ENCODE measurements at places on chromosomes 6 and 20.

DNA sequence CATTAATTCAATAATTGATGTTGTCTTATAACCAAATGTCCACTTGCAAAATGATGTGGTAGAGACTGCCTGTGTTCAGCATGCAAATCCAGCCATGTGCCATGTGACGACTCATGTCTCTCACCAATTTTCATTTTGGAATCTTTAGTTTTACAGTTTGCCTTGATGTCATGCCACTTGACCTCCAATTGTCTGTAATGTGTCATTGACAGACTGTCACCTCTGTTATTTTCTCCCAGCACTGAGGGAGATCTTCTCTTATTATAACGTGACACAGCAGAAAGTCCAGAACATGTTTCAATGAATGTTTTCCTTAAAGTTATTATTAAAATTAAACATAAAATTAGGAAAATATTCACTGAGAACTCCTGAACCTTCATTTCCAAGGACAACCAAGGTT lies 56.7 kb downstream of the LAMA4 start:
- DNase-seq = no peak

DNA sequence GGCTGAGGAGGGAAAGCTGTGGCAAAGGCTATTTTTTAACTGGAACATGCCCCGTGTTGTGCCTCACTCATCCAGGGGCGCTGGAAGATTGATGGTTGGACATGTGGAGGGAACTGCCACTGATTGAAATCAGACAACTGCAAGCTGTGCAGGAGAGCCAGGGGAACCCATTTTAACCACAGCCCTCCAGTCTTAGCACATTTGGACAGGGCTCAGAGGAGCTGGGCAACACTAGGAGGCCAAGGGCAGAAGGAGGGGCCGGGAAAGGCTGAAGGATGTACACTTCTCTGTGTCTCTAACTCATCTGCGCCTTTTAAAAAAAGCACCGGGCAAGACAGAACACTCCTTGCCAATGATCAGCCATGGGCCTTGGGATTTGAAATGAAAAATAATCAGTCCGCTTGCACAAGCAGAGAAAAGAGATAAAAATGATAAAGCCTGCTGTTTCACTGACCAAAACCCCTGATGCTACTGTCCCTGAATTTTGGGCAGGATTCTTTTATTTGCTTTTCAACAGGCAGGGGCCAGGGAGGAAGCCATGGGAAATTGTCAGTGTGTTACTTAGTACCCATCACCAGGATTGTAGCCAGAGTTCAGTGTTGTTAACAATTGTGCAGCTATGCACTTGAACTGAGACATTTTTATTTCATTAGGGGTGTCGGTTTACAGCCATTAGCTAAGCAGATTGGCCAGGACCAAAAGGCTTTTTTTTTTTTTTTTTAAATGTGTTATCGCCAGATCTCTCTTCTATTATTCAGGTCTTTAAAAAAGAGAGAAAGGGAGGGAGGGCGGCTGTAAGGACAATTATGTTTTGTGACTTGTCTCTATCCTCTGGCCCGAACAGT lies 109.3 kb upstream of the EYA4 start:
- no peak for DNase-seq

GRCh38 chr6:121482004-121482693 lies 46.7 kb downstream of the GJA1 start:
- peak; percentile 64 for DNase-seq

GRCh38 chr6:75098709-75099108 lies 107.1 kb downstream of the COL12A1 start:
- DNase-seq = peak; percentile 95

DNA sequence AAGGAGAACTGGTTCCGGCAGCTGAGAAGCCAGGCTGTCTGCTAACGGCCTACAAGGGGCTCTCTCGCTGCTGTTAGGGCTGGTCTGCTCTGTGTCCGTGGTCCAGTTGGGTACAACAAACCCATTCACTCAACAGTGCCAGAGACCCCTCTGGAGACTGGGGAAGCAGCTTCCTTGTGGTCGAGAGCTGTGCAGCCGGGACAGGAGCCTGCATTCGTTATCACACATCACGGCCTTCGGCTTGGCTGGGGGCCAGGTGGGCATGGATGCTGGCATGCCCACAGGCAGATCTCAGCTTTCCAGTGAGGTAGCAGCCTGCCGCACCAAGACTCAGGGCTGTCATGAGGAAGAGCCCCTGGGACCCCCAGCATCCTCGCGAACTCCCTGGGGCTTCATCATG lies 124.7 kb downstream of the PREX1 start:
- no peak for DNase-seq

- no peak for DNase-seq
Measured at GRCh38 chr20:16048876-16049275, 524.4 kb downstream of the KIF16B start.

- DNase-seq = no peak
Measured at GRCh38 chr20:20411402-20411801, 43.5 kb downstream of the INSM1 start.

DNA sequence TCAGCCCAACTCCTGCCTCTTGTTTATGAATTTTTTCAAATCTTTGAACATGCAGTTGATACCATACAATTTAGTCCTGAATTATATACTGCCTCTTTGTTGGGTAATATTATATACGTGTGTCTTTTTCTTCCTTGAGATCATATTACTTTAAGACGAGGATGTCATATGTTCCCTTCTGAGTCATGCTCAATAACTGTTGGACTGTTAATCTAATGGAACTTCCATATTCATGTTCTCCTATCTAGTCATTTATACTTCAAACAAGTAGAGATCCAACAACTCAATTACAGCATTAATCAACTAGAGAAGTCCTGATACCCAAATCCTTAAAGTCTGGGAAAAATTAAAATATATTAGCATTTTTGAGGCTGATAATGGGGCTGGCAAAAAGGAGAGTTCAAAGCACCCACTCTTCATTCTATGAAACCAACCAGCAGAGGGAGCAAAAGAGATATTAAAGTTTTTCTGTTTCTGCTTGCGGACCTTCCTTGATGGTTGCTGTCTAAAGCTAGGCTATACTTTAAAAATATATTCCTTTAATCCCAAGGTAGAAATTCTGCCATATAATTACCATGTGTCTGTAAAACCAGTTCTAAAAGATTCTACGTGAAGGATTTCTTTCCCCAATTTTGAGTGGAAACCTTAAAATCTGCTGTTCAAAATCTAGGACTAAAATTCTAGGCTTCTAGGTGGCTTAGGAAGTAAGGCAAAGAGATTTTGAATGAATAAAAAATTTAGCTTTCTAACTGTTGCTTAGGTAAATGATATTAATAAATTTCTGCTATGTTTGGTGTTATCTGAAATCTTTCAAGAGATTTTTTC lies 498.9 kb downstream of the BCKDHB start:
- peak; percentile 25 for DNase-seq

GRCh38 chr20:24866008-24866407 lies 83.1 kb upstream of the CST7 start:
- DNase-seq = no peak
